ENCODE measurements at places on chromosomes 13 and 19. TPM values are rescaled to one million over a fixed set of nuclear protein-coding genes. Genes with fewer than 3 reads are reported as not detected.

The FCER2 gene
- not detected for total RNA-seq

The GRK1 gene
- 25.6 TPM for total RNA-seq

The LONP1 gene
- 70.3 TPM for total RNA-seq

The DNASE2 gene
- total RNA-seq: 15.1 TPM

The DIRAS1 gene
- total RNA-seq: 11.7 TPM

The SIGLEC14 gene
- 0.55 TPM for total RNA-seq

The SBK2 gene
- total RNA-seq: 0.99 TPM

The TNNT1 gene
- 49.5 TPM for total RNA-seq

The NUFIP1 gene
- total RNA-seq: 7.1 TPM

The DKKL1 gene
- total RNA-seq: not detected

The CCL25 gene
- total RNA-seq: not detected

The IZUMO2 gene
- not detected for total RNA-seq

The ZNF552 gene
- total RNA-seq: 10.1 TPM
